Transverse colon (tissue), 4 donors: ENCODE measurements at places on chromosomes 2 and 18. TPM values are rescaled to one million over a fixed set of nuclear protein-coding genes. Genes with fewer than 3 reads are reported as not detected.

Gene TTC32
- total RNA-seq = 16.4 TPM

DNA sequence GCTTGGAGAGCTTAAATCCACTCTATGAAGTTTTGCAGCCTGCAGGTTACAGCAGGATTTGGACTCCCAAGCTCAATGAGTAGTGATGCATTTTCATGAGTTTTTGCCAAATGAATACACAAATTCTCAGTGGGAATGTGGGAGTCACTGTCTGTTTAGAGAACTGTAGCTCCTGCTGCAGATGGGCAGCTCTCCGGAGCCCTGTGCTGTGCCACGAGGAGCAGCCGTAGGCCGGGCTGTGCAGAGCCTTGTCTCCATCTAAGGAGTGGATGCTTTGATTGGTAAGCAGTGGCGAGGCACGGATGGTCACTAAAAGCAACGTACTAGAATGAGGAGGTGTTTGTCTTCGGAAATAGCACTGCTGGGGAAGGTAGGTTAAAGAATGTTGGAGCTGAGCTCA lies 96.0 kb upstream of the NFATC1 start:
- DNase-seq = no peak

DNA sequence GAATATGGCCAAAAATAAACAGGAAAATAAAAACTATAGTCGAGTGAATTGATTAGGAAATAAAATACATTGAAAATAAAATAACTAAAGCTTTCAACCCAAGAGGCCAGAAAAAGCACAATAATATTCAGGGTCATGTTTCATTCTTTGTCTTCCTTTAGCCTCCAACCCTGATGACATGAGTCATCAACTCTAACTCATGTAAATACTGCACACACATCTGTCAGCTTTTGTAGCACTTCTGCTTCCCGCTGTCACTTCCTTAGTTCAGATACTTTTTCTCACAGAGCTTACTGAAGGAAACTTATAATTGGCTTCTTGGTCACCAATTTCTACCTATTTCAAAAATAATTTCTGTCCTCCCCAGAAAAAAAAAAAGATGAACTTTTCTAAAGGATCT lies 112.8 kb downstream of the UPP2 start:
- no peak for DNase-seq

- DNase-seq = no peak
Observed at GRCh38 chr2:128735296-128735960, 416.8 kb upstream of the HS6ST1 start.

DNA sequence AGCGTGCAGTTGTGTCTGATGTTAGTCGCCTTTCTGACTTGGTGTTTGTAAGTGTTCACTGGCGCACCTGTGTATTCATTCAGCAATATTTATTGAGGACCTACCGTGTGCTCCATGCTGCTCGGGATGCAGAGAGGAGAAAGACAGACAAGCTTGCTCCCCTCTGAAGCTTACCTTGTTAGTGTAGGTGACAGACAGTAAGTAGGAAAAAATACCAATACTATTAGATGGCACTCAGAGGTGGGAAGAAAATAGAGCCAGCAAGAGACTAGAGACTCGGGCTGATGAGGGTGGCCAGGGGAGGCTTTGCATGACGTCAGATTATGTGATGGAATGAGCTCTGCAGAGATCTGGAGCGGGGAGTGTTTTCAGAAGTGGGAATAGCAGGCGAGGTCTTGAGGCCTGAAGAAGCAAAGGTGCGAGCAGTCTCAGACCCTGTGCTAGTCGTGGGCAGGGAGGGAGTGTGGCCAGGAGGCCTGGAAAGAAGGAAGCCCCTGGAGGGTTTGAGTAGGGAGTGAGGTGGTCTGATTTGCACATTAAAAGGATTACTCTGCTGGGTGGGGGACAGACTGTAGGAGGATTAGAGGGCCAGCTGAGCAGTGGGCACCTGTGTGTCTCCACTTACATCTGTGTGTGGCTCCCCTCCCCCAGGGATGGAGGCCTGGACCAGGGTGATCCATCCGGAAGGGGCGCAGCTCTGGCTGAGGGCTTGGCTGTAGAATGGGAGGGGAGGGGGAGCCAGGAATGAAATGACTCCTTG lies 11.8 kb downstream of the MTCL1 start:
- DNase-seq = no peak

- no peak for DNase-seq
Observed at GRCh38 chr2:199228887-199229819, 228.6 kb downstream of the SATB2 start.

DNA sequence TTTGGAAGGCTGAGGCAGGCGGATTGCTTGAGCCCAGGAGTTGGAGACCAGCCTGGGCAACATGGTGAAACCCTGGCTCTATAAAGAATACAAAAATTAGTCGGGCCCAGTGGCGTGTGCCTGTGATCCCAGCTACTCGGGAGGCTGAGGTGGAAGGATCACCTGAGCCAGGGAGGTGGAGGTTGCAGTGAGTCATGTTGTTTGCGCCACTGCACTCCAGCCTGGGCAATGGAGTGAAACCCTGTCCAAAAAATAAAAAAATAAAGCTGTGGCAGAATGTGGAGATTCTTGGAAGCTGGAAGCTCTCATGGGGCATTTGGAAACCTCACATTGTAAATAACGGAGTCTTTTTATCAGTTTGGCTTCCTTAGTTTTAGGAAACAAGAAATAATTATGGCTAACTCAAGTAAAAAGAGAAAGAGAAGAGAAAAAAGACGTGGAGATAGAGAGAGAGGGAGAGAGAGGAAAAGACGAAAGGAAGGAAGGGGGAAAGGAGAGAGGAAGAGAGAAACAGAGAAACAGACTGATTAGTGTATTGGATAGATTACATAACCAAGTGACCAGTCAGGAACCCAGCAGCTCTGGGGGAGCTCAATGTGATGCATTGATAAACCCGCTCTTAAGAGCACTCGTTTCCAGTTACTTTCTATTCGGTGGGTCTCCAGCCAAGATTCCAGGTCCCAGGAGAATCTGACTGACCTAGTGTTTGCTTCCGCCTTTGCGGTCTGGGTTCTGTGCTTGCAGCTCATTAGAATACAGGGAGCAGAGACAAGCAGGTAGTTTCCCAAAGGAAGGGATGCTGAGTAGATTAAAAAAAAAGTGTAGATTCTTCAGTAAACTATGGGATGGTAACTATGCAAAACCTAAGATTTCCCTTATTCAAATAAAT lies 1.1 kb upstream of the SPAST start:
- DNase-seq = peak; percentile 39

DNA sequence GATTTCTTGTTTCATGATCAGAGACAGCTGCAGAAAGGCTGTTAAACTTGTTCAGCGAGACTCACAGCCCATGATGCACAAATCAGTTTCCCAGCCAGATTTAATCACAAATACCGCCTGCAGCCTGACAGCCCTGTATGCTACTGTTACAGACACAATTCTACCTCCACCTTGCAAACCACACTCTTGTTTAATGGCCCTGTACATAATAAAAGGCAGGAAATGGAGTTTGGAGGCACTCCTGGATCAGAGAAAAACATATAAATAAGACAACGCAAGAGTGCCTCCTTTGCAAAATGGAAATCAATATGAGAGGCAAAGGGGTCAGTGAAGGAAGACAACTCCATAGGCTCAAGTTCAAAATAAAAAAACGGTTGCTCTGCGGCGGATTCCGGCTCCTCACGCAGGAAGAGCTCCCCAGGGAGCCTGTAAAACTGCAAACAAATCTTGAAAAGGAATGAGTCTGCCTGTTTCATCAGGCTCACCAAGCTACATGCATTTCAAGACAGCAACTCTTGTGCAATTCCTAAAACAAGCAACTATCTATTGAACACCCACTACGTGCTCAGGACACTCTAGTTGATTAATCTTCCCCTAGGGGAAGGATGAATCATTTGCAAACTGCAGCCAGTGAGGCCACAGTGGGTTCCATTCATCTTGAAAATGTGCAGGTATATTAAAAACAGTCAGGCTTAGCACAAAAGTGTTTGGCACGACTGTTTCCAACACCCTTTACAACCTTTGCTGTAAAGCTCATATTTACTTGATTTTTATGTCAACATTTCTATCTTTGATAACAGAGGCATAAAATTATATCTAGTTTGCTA lies 37.5 kb downstream of the TBC1D8 start:
- peak; percentile 30 for DNase-seq

GRCh38 chr2:46117379-46117778 lies 179.8 kb upstream of the EPAS1 start:
- no peak for DNase-seq

- no peak for DNase-seq
Observed at GRCh38 chr2:119157850-119158511, 570 bp downstream of the C1QL2 start.

DNA sequence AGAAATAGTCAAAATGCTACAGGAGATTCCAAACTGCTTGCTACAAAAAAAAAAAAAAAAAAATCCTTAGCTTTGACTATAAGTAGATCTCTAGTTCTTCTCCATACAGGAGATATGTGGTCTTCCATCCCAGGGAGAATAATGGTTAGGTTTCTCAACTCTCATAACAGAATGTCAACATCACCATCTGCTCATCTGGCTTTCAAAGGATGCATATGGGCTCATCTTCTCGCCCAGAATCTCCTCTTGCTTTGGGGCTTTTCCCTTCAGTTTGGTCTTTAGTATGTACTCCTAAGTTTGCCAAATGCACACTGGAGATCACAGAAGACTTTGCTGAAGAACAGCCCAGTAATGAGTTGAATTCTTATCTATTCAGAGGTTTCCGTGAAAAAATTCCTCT lies 240.7 kb downstream of the NRXN1 start:
- DNase-seq = no peak

DNA sequence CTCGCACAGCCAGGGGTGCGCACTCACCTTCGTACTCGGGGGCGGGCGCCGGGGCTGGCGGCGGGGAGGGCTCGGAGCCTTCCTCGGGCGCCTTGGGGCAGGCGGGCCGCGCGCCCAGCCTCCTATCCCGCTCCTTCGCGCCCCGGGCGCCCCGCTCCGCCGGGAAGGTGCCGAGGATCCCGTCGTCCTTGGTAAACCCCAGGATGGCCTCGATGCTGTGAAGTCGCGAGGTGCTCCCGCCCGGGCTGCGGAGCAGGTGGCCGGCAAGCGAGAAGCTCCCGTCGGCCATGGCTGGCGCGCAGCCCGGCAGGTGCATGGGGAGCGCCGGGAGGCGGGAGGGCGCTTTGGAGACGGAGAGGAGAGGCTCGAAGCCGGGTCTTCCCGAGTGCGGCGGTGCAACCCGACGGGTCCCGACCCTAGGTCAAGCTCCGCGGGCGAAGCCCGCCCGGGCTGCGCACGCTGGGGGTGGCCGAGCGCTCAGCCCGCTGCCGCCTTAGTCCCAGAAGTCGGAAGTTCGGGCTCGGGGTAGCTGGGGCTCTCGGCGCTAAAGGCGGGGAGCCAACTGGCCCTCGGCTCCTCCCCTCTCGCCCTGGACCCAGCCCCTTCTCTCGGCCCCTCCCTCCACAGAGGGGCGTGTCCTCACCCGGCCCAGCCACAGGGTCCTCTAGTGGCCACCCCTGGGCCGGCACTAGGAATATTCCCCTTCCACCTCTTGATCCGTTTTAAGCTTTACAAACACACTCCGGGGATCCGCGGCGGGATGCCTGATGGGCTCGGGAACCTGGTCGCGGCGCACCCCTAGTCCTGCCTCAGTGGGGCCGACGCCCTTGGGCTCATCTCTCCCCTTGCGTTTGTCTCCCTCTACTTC lies at the start of gene RAX:
Gene RAX, minus strand, starts transcription at position 564 of the 868 bp plus-strand sequence. Its CDS starts 248 bp downstream, at position 316.
- DNase-seq = no peak
